ENCODE measurements at places on chromosomes 13 and 19. TPM values are rescaled to one million over a fixed set of nuclear protein-coding genes. Genes with fewer than 3 reads are reported as not detected.

Gene ZNF429
- total RNA-seq, result 12.1 TPM

Gene LRRC4B
- total RNA-seq, result 3.8 TPM

Gene CAMSAP3
- 28.4 TPM for total RNA-seq

Gene SYNGR4
- total RNA-seq, result 0.31 TPM

Gene MADCAM1
- 1.2 TPM for total RNA-seq

Gene FZR1
- total RNA-seq, result 46.0 TPM

Gene OR7C1
- not detected for total RNA-seq

Measured in H9 (cell line).